NCI-H2107 (cell line): ENCODE measurements at places on chromosomes 7 and 10.

GRCh38 chr10:110273474-110273873 lies 31.2 kb downstream of the SMNDC1 start:
- DNase-seq, result no peak

- DNase-seq, result no peak
Measured at GRCh38 chr7:139958599-139959284, 104.0 kb downstream of the PARP12 start.

GRCh38 chr7:36406156-36406555 lies 16.5 kb downstream of the ANLN start:
- no peak for DNase-seq

DNA sequence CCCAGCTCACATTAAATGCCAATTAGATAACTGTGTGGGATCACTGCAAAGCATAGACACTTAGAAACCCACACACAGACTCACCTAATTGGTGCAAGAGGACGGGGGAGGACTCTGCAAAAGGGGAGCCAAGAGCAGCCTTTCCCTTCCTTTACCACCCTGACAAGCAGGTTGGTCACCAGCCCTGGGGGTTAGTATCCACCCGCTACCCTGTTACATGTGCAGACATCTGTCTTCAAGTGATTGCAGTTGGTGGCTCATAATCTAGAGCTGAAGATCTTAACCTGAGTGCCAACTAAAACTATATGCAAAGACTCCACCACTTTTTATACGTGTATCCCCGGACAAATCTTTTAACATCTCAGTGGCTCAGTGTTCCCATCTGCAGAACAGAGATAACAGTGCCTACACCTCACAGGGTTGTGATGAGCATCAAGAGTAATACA lies 56.9 kb downstream of the SORBS1 start:
- DNase-seq, result no peak

- no peak for DNase-seq
Measured at GRCh38 chr10:103816431-103816830, 38.9 kb downstream of the SH3PXD2A start.
